ENCODE measurements at places on chromosomes 4 and X.

GRCh38 chr4:55670695-55671094, 34.6 kb upstream of the NMU start:
- no peak for DNase-seq

DNA sequence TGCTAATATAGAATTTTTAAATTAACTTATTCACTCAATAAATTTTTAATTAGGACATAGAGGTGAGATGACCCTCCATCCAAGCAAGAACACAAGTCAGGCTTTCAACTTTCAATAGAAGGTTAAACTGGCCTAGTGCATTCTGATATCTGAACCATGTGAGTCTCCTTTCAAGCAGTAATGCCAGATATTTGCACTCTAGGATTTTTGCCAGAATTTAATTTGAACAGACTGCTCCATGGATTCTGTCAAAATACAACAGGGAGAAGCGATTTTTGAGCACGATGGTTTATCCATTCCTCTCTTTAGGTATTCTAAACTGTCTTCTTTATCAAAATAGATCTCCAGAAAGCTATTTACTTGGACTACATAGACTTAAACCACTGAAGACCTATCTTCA, 72.0 kb upstream of the DCLK2 start:
- peak; percentile 64 for DNase-seq

DNA sequence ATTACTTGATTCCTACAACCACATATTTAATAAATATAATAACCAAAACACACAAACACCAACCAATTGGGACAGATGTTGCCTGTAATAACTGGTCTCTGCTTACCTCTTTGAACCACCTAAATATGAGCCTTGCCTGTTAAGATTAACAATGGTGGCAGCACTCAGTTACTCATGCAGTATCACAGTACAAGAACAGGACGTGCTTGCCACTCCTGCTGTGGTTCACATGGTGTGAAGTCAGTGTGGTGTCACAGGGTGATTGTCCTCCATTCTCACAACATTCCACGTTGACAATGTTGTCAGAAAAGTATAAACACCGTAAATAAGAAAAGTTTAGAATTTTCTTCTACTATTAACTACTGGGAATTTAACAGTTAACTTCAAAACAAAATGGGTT, 365.0 kb downstream of the PPP3CA start:
- DNase-seq, result peak; percentile 30

- DNase-seq, result no peak
Observed at GRCh38 chr4:41120297-41121217, 93.8 kb downstream of the APBB2 start.

GRCh38 chr4:44132526-44132925, 316.1 kb downstream of the KCTD8 start:
- DNase-seq, result no peak

GRCh38 chrX:41043196-41043595, 42.0 kb upstream of the USP9X start:
- no peak for DNase-seq

- peak; percentile 59 for DNase-seq
Observed at GRCh38 chr4:112910109-112910736, 139.2 kb upstream of the ANK2 start.

DNA sequence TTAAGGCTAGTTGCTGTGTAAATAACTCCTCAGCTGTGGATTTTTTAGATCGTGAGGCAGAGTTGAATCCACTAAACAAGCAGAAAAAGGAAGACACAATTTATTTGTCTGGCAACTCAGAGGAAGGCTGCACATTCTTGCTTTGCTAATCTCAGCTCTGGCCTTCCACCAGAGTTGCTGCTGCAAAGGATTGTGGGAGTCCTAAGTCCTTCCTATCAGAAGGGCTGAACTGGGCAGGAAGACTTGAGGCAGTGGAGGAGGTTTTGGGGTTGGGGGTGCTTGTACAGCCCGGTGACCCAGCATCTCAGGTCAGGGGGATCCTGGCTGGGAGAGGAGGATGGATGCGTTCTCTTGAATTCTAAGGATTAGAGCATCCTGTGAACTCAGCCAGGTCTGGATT, 11.0 kb upstream of the VSIG1 start:
- no peak for DNase-seq

- DNase-seq, result no peak
Observed at GRCh38 chrX:151712253-151712652, 3.6 kb upstream of the FATE1 start.

DNA sequence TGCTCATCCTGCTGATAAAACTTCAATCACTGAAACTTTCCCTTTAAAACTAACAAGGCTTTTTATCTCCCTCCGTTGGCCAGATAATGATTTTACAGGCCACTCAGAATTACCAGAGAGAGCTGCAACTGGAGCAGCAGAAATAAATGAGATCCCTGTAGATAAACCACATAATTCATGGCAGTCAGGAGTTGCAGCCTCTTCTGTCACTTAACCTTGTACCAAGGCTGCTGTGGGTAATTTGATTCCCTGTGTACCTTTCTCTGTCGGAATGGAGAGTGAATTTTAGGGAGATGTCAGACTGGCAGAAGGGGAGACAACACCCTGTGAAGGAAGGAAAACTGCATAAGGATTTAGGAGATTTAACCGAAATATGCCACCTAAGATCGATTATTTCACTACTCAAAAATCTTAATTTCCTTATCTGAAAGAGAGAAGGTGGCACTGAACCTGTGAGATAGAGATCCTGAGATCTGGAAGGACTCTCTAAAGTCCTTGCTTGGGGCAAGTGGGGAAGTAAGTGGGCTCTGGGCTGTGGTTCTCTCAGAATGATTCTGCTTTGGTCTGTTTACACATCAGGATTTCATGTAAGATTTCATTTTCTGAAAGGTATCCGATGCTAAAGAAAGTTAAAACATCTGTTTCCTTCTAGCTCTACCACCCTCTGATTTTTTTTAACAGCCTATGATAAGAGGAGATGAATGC, 14.3 kb upstream of the TSPAN5 start:
- peak; percentile 9 for DNase-seq

- peak; percentile 13 for DNase-seq
Observed at GRCh38 chr4:161658676-161659075, 505.1 kb downstream of the FSTL5 start.

DNA sequence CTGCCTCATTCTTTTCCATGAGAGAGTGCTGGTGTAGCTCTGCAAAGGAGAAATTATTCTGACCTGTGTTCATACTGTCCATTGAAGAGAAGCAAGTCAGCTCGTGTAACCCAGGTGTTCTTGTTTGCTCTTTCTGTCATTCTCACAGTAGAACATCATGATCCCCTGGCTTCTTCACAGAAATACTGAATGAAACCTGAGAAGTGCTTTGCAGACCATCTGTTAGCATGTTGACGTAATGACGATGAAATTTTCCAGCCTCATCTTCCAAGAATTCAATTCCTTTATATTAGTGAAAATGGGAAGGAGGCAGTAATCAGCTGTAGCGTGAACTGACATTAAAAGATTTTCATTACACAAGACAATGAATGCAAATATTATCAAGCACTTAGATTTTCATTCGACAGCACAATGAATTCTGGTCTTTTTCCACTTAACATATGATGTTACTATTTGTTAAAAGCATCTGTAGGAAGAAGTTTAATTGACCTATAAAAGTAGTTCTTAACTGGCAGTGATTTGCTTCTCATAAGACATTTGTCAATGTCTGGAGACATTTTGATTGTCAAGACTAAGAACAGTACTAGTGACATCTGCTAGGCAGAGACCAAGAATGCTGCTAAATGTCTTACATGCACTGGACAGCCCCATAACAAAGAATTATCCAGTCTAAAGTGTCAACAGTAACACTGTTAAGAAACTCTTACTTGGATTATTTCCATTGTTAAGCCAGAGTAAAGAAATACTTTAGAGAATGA, 246.3 kb downstream of the BANK1 start:
- peak; percentile 93 for DNase-seq

GRCh38 chr4:136643416-136643815, 888.9 kb downstream of the PCDH18 start:
- no peak for DNase-seq

GRCh38 chrX:94551831-94552230, 877.8 kb downstream of the FAM133A start:
- DNase-seq, result no peak

DNA sequence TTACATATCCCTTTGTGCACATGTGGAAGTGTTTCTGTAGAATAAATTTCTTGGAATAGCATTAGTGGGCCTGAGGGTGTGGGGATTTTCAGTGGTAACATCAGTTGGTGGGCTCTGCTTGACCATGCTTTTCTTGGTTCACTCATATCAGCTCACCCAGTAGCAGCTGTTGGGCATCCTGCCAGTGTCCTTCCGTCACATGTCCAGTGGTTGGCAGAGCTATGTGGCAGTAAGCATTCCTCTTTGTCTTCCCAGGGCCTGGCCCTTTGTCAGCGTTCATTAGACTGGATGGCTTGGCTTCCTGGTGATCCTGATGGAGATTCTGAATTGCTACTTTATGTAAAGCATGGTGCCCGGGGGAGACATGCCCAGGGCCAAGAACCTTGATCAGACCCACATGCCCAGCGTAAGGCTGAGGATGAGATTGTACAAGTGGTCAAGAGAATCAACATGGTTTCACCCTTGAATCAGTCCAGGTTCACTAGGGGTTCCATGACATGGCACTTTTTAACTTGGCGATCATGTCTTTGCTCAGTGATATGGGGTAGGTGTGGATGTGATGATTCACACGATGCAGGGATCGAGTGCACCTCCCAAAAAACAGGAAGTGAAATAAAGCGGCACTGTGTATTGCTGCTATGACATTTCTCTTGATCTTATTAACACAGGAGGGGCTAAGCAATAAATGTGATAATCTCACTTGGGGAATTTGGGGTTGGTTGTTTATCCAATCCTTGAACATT, 72.1 kb upstream of the IGFBP7 start:
- peak; percentile 7 for DNase-seq

DNA sequence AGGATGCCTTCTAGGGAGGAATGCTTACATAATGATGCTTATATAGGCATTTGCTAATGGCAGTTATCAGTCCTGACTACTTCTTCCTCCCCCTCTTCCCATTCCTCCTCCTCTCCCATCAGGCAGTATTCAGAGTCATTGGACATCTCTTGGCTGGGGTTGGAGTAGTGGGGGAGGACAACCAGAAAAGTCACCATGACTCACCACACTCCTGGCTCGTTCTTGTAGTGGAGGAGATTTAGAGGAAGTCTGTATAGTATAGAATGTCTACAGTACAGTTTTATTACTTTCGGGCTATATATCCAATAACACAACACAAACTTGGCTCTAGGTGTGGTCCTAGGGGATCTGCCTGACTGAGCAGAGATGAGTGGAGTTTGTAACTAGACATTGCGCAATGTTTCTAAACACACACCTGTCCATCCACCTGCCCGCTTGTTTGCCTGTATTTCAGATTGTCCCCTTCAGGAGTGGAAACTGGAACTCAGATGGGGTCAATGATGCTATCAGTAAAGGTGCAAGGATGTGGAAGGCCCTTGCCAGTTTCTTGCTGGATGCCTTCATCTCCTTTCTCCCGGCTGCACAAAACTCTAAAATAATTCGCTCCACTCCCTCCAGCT, 27.9 kb upstream of the KIAA1210 start:
- DNase-seq, result no peak

DNA sequence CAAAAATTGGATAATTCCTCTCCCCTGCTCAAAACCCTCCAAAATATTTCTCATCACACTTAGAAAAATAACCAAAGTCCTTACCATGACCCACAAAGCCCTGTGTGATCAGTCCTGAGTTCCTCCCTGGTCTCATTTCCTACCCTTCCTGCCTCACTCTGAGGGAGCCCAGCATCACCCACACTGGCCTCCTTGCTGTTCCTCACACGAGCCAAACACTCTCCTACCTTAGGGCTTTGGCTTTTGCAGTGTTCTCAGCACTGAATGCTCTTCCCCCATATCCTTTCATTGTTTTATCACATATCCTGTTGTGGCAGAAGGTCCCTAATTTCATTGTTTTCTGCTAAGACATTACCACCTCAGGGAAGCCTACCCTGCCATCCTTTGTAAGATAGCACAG, 12.2 kb downstream of the MGAT4D start:
- DNase-seq, result peak; percentile 0

- no peak for DNase-seq
Observed at GRCh38 chr4:3302173-3302785, 9.5 kb downstream of the RGS12 start.

GRCh38 chrX:48648336-48648751, 35.3 kb upstream of the WAS start:
- peak; percentile 92 for DNase-seq

DNA sequence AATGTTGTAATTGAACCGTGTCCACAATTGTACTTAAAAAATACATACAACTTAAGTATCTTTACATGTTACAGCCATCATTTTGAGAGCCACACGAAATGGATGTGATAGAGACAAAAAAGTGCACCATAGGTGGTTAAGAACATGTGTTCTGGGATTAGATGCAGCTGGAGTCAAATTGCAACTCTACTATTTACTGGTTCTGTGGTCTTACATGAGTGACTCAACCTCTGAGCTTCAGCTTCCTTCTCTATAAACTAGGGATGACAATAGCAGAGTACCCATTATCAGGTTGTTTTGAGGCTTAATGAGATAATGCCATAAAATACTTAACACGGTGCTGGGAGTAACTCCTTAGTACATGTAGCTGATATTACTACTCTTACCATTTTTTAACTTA, 130.4 kb downstream of the IDS start:
- DNase-seq, result peak; percentile 8

- peak; percentile 77 for DNase-seq
Observed at GRCh38 chrX:115560211-115560977, 580 bp upstream of the PLS3 start.

DNA sequence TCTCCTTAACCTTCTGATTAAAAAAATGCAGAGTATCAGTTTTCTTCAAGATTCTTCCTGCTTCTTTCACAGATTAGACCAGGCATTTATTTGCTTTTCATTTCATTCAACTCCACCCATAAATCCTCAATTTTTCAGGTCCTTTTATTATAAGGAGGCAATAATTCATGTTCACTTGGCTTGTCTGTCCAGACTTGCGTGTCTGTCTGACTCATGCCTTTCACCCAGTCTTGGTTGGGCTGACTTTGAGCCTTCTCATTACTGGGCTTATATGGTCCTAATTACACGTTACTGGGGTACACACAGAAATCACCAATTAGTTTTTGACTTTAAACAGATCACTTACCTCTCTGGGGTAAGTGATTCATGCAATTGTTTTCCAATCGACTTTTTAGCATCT, 48.8 kb upstream of the GALNT7 start:
- DNase-seq, result peak; percentile 83

GRCh38 chr4:10666616-10667015, 18.0 kb downstream of the CLNK start:
- DNase-seq, result peak; percentile 93

- DNase-seq, result no peak
Observed at GRCh38 chrX:101395789-101396188, 5.0 kb downstream of the RPL36A start.

DNA sequence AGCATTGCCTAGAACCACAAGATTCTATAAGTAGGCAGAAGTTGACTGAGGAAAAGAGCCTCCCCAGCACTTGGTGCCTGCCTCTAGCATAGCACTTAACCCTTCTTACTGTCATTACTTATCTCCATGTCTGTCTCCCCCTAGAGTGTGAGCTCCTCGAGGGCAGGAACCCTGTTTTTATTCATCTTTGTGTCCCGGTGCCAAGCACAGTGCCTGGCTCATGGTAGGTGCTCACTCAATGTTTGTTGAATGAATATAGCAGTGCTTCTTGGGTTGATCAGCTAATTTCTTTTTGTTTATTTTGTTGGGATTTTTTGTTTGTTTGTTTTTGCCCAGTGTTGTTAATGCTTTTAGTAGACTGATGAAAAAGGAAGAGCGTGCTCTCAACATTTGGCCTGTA, 30.3 kb downstream of the KLF3 start:
- no peak for DNase-seq

GRCh38 chr4:104064646-104065577, 345.1 kb upstream of the TACR3 start:
- DNase-seq, result peak; percentile 91

Measured in NCI-H69 (cell line).